ENCODE measurements at places on chromosomes 5 and 9.
A peak's percentile ranks its signal among the peaks of the same experiment; 100 is the strongest.

- DNase-seq: no peak
Observed at GRCh38 chr5:66958201-66958979, 238.2 kb downstream of the CD180 start.

DNA sequence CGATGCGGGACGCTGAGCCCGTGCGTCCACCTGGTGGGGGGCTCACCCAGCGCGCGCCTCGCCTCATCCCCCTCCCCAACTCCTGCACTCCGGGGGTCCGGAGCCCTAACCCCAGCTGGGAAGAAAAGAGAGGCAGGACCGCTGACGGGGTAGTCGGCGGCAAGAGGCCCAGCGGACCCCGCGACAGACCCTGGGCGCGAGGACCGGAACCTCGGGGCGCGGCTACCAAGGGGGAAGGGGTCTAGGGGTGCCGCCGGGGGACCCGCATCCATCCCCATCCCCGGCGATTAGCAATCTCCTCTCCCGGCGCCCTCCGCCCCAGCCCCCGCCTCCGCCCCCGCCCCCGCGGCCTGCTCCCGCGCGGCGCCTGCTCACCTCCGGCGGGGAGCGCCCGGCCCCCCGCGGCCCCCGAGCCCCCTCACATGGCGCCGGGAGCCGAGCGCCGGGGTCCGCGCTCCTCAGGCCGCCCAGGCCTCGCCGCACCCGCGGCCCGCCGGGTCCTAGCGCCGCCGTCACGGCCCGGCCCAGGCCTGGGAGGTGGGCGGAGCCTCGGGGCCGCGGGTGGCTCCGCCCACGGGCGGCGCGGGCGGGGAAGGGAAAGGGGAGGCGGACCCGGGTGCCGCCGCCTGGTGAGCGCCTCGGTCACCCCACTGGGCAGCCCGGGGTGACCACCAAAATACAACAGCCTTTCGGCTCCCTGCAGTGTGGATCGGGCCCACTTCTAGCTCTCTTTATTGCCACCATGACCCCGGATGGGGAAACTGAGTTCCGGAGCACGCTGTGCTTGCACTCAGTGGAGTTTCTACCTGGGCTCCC lies at the start of gene ST6GALNAC6:
TSS of gene ST6GALNAC6 (minus strand) at position 476 of the 816 bp plus-strand sequence. CDS start 1,622 bp downstream, outside the sequence.
- DNase-seq: no peak

DNA sequence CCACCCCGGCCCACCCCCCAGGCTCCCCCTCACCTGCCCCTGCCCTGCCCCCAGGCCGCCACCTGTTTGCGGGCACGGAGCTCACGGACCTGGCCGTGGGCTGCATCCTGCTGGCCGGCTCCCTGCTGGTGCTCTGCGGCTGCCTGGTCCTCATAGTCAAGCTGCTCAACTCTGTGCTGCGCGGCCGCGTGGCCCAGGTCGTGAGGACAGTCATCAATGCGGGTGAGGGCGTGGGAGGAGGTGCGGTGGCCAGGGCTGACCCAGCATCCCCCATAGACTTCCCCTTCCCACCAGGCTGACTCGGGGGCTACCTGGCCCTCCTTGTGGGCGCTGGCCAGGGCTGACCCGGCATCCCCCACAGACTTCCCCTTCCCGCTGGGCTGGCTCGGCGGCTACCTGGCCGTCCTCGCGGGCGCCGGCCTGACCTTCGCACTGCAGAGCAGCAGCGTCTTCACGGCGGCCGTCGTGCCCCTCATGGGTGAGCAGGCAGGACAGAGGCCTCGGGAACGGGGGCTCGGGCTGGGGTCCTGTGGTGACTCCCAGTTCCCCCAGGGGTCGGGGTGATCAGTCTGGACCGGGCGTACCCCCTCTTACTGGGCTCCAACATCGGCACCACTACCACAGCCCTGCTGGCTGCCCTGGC lies 3.5 kb downstream of the SLC34A3 start:
- DNase-seq: no peak

DNA sequence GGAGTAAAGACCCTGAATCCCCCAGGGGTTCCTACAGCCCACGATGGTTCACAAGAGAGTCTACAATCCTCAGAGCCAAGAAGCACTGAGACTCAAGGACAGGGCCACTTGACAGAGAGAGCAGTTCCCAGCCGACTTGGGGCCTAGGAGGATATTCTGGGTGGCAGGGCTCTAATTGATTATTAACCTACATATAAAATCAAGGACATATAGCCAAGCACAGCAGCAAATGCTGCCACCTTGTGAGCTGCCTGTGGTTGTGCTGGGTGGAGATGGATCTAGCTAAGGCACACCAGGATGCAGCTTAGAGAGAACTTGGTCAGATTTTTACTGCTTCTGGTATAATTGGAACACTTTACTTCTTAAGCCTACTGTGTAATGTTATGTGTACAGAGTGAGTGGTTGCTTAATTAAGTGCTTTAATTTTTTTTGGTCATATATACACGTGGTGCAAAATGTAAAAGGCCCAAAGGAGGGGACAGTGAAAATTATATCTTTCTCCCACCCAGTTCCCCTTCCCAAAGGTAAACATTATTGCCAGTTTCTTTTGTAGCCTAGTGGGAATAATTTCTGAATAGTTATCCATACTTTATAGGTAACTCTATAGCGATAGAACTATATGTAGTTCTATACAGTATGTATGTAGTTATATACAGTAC lies 78.8 kb downstream of the F2RL2 start:
- DNase-seq: no peak

DNA sequence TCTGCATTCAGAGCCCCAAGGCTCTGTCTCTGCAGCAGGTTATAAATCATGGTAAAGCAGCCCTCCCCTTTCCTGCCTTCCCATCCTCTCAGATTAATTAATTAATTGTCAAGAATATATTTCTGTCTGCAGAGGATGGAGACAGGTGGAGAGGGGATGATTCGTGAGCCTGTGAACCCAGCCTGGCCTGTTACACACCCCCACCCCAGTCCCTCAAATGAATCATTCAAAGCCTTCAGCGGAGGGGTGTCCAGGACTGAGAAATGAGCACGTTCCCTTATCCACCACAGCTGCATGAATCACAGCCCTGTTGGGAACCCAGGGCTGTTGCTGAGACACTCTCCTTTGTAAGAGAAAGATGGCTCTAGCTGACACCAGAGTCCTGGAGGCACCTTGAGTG lies 56.0 kb downstream of the NIPAL4 start:
- DNase-seq: peak; percentile 53

- DNase-seq: no peak
Observed at GRCh38 chr5:111694133-111694532, 62.9 kb downstream of the NREP start.

DNA sequence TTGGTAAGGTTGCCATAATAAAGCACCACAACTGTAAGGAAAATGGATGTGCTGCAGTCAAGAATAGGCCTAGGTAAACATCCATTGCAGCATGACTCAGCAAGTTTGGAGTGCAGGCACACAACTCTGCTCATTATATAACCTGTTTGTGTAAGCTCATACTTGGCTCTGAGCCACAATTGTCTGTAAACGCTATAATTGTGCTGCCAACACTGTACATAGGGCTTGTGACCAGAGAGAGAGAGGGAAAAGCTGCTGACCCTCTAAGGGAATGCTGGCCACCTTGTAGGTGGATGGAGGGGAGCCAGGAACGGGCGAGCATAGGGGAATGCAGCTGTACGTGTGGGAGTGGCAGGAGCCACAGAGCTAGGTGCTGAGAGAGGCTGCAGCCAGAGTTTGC lies 2186.5 kb upstream of the ACO1 start:
- DNase-seq: no peak

GRCh38 chr5:171907725-171908343 lies 98.6 kb downstream of the FBXW11 start:
- DNase-seq: peak; percentile 43

Measured in AG04450 (cell line).